ENCODE measurements at places on chromosomes 2 and 18. TPM values are rescaled to one million over a fixed set of nuclear protein-coding genes. Genes with fewer than 3 reads are reported as not detected.

- no peaks in the 10 kb centered on the region for H3K36me3 ChIP-seq
- H3K4me1 ChIP-seq: peaks cover 10% of the 10 kb centered on the region
- no peak for DNase-seq
- H3K27ac ChIP-seq: no peak overlapping the region
- H3K27me3 ChIP-seq: no peaks in the 10 kb centered on the region
These were observed 93.0 kb downstream of the MAIP1 start for GRCh38 chr2:200048421-200048820.

- no peak for DNase-seq
- no peak overlapping the region for H3K27ac ChIP-seq
- H3K4me1 ChIP-seq: peaks cover 4% of the 10 kb centered on the region
- H3K4me3 ChIP-seq: no peak overlapping the region
- H3K27me3 ChIP-seq: peaks cover 3% of the 10 kb centered on the region
These were observed 51.7 kb downstream of the TMEM163 start for GRCh38 chr2:134667081-134667480.

GRCh38 chr2:127754186-127754585 lies 52.9 kb downstream of the SFT2D3 start:
- no peak overlapping the region for H3K4me3 ChIP-seq
- H3K4me1 ChIP-seq: no peaks in the 10 kb centered on the region
- no peaks in the 10 kb centered on the region for H3K36me3 ChIP-seq
- no peaks in the 10 kb centered on the region for H3K27me3 ChIP-seq
- H3K27ac ChIP-seq: no peak overlapping the region
- DNase-seq: no peak

DNA sequence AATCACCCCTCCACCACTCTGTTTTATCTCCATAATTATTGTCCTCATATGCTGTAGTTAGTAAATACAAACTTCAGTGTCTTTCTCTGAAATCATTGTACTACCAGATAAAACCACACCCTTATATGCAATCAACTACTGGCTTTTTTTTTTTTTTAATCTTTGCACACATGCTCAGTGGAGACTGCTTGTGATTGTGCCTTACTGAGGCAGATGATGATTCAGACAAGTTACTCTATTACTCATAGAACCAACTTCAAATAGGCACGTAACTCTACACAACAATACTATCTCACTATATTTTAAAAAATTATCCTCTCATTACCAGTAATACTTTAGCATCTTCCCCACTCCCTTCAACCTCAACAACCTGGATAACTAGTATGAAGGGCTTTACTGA lies 1278.4 kb upstream of the PIK3C3 start:
- H3K4me3 ChIP-seq: no peak overlapping the region
- no peak for DNase-seq
- no peaks in the 10 kb centered on the region for H3K36me3 ChIP-seq
- H3K4me1 ChIP-seq: no peaks in the 10 kb centered on the region
- no peak overlapping the region for H3K27ac ChIP-seq

CELF4 gene
- polyA plus RNA-seq: 2.9 TPM

THOC1 gene
- 28.9 TPM for polyA plus RNA-seq

SCYGR4 gene
- polyA plus RNA-seq: not detected

GRCh38 chr2:106816974-106817373 lies 69.0 kb downstream of the ST6GAL2 start:
- H3K4me1 ChIP-seq: peaks cover 3% of the 10 kb centered on the region
- no peak overlapping the region for H3K27ac ChIP-seq
- no peaks in the 10 kb centered on the region for H3K27me3 ChIP-seq
- H3K4me3 ChIP-seq: no peak overlapping the region
